Vagina (tissue), 2 donors: ENCODE measurements at places on chromosomes 3 and 15. TPM values are rescaled to one million over a fixed set of nuclear protein-coding genes. Genes with fewer than 3 reads are reported as not detected.
A peak's percentile ranks its signal among the peaks of the same experiment; 100 is the strongest.

DNA sequence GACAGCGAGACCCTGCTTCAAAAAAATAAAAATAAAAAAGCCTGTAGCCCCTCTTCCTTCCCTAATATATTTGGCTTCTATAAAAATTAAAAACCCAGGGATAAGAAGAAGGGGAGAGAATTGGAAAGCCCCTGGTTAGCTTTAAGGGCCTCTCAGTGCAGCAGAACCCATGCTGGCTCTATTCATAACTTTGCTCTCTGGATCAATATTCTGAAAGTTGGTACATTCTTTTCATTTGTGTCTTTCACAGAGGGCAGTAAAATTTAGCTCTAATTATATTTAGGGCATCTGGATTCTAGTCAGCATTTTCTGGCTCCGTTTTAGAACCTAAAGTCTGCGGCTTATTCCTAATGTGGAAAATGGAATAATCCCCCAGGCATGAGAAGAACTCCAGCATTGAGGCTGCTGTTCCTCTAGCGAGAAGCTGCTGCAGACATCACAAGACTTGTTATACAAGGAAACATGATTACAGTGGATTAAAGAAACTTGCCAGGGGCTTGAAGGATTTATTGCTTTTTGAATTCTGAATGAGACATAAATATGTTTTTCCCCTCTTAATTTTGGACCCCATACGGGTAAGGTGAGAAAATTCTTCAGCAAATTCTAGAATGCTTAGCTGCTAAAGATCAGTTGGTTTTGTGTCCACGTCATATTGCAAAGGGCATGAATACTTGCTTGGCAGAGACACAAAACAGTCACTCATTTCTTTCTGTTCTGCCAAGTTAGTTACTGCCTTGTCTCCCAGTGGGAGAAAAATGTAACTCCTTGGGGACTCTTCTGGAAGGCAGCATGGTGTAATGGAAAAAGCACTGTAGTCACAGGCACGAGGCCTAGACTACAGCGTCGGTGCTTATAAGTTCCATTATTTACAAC, 177.7 kb downstream of the VGLL4 start:
- H3K4me3 ChIP-seq: no peak overlapping the region
- peaks cover 28% of the 10 kb centered on the region for H3K4me1 ChIP-seq
- peak overlapping the region; percentile 85 for H3K27ac ChIP-seq
- no peaks in the 10 kb centered on the region for H3K27me3 ChIP-seq

GRCh38 chr3:184631472-184631861, 69.9 kb downstream of the EPHB3 start:
- H3K4me3 ChIP-seq: no peak overlapping the region
- H3K36me3 ChIP-seq: no peaks in the 10 kb centered on the region
- H3K27me3 ChIP-seq: no peaks in the 10 kb centered on the region
- peaks cover 4% of the 10 kb centered on the region for H3K4me1 ChIP-seq
- DNase-seq: no peak

SMCO1 gene
- total RNA-seq: not detected

DNA sequence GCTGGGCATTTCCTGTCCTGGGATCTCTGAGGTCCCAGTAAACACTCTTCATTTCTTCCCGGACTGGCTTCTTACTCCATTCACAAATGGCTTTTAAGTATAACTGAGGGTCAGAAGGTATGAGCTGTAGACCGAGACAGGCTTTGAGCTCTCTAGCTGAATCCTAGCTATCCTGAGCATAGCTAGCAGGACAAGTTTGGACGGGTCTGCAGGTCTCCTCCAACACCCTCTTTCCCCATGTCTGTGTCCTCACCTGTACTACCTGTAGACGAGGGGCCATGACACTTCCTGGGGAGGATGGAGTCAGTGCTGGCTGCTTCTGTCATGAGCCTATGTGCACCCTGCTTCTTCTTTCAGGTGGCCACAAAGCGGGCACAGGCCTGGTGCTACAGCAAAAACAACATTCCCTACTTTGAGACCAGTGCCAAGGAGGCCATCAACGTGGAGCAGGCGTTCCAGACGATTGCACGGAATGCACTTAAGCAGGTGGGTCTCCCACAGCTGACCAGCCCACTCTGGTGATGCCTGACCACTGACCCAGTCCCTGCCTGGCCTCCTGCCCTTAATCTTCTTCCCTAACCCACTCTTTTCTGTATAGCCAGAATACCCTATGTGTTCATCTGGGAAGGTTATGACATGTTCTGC, 72.1 kb upstream of the ACAD9 start:
- H3K27me3 ChIP-seq: no peaks in the 10 kb centered on the region
- no peak overlapping the region for H3K4me3 ChIP-seq
- peaks cover 23% of the 10 kb centered on the region for H3K4me1 ChIP-seq
- H3K27ac ChIP-seq: no peak overlapping the region
- DNase-seq: no peak

SLC28A1 gene
- total RNA-seq: not detected

DNA sequence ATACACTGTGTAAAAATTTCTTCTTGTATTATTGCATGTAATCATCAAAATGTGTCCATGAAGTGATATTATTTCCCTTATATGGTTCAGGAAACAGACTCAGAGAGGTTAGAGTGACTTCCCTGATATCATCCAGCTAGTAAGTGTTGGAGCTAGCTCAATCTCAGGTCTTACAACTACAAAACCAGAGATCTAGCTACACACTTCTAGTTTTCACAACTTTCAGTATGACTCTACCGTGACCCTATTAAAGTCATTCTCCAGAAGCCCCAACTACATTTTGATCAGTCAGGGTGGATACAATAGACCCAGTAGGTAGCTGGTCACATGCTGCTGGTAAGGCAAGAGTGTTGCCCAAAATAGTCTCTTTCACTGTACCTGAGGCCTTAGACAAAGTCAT, 165.3 kb downstream of the GOLIM4 start:
- H3K36me3 ChIP-seq: no peaks in the 10 kb centered on the region
- H3K4me3 ChIP-seq: no peak overlapping the region
- H3K27ac ChIP-seq: no peak overlapping the region
- no peaks in the 10 kb centered on the region for H3K4me1 ChIP-seq
- no peak for DNase-seq
- H3K27me3 ChIP-seq: no peaks in the 10 kb centered on the region

DNA sequence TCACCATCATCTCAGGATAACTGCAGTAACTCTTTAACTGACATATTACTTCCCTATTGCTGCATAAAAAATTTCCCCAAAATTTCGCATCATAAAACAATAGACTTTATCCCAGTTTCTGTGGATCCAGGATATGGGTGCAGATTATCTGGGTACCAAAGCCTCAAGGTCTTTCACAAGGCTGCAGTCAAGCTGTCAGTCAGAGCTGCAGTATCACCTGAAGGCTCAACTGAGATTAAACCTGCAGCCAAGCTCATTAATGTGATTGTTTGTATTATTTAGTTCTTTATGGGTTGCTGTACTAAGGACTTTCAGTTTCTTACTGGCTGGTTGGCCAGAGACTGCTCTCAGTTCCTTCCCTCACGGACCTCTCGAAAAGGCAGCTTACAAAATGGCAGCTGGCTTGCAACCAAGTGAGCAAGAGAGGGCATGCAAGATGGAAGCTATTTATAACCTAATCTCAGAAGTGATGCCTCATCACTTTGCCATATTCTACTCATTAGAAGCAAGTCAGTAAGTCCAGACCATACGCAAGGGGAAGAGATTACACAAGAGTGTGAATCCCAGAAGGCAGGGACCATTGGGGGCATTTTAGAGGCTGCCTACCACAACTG, 54.9 kb downstream of the DCUN1D1 start:
- no peaks in the 10 kb centered on the region for H3K36me3 ChIP-seq
- H3K27ac ChIP-seq: no peak overlapping the region
- no peak for DNase-seq
- H3K4me1 ChIP-seq: peaks cover 16% of the 10 kb centered on the region
- no peaks in the 10 kb centered on the region for H3K27me3 ChIP-seq

DNA sequence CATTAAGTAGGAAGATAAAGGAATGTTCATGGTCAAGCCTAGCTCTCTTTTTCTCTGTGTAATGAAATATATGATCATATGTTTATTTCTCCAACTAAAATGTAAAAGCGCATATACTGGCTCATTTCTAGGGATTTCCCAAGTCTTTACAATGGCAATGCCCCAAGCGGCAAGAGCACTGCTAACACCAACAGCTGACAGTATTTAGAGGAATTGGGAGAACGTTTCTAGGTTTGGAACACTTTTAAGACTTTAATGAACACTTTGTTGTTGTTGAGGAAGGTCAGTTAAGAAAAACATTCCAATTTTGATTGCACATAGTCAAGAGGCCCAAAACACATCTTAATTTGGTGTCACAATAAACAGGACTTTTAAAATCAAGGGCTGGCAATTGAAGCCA, 132.7 kb downstream of the ATP8B4 start:
- peaks cover 26% of the 10 kb centered on the region for H3K4me1 ChIP-seq
- no peak for DNase-seq
- peak overlapping the region; percentile 44 for H3K27ac ChIP-seq

- no peaks in the 10 kb centered on the region for H3K4me1 ChIP-seq
- DNase-seq: no peak
- no peaks in the 10 kb centered on the region for H3K36me3 ChIP-seq
These were observed 5.3 kb upstream of the CPNE9 start for GRCh38 chr3:9698293-9698692.

SCG5 gene
- 6.1 TPM for total RNA-seq

FBXL22 gene
- 10.1 TPM for total RNA-seq

- no peaks in the 10 kb centered on the region for H3K36me3 ChIP-seq
- H3K27me3 ChIP-seq: no peaks in the 10 kb centered on the region
- H3K27ac ChIP-seq: no peak overlapping the region
- no peak for DNase-seq
- H3K4me1 ChIP-seq: no peaks in the 10 kb centered on the region
These were observed 61.9 kb downstream of the ATP2B2 start for GRCh38 chr3:10443272-10444109.

RLBP1 gene
- not detected for total RNA-seq

GRCh38 chr3:189233225-189233858, 61.6 kb downstream of the TPRG1 start:
- peak overlapping the region; percentile 40 for H3K27ac ChIP-seq
- DNase-seq: no peak
- H3K27me3 ChIP-seq: no peaks in the 10 kb centered on the region
- H3K36me3 ChIP-seq: no peaks in the 10 kb centered on the region
- no peaks in the 10 kb centered on the region for H3K4me1 ChIP-seq

DNA sequence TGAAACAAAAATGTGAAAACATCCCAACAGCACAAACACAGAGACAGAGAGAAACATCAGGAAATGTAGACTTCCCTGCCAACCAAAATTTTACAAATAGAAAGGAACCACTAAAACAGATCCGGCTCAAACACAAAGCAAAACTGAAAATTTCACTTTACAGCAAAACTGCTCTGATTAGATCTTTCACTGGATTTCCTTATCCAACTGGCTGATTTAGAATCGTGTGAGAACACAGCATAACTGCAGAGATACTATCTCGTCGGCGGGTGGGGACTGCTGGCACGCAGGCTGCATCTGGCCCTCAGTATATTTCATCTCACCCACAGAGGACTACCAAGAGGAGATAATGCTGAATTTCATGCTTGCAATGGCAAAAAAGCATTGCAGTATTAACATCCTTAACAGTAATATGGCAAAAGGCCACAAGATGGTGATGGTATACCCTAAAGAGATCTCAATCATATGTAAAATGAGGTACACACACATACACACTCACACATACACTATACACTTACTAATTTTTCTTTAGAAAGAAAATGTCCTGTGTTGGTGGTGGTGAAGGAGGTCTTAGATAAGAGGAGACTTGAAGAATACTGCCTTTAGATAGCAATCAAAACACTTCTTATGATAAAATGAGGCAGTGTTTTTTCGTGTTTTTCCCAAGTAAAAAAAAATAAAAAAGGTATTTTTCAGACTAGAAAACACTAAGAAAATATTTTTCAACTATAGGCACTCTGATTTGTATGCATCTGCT, 10.6 kb upstream of the LEO1 start:
- H3K4me1 ChIP-seq: peaks cover 17% of the 10 kb centered on the region
- H3K27me3 ChIP-seq: no peaks in the 10 kb centered on the region
- DNase-seq: no peak
- no peak overlapping the region for H3K4me3 ChIP-seq
- H3K36me3 ChIP-seq: no peaks in the 10 kb centered on the region
